ENCODE measurements at places on chromosomes 3 and 15.

- DNase-seq, result no peak
These were observed 20.8 kb downstream of the NFKBIZ start for GRCh38 chr3:101870138-101870537.

- no peak for DNase-seq
These were observed 185.7 kb downstream of the LPP start for GRCh38 chr3:188339410-188340295.

DNA sequence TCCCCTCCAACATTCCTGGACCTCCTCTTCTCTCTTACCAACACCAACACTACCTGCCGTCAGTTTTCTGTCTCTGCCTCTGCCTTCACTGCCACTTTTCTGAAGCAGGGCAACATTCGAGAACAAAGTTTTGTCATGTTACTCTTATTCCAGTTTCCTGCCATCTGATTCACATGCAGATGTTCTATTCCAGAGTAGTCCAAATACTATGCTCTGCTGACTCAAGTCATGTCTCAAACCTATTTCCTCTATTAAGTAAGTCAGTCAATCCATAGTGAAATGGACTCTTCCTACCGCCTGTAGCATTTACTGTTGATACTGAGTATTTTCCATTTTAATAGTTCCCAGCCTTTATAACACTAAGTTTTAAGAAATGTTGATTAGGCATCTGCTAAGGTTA is 43.4 kb downstream of the ESYT3 start:
- no peak for DNase-seq

GRCh38 chr15:53437985-53438841 is 321.2 kb downstream of the WDR72 start:
- no peak for DNase-seq

DNA sequence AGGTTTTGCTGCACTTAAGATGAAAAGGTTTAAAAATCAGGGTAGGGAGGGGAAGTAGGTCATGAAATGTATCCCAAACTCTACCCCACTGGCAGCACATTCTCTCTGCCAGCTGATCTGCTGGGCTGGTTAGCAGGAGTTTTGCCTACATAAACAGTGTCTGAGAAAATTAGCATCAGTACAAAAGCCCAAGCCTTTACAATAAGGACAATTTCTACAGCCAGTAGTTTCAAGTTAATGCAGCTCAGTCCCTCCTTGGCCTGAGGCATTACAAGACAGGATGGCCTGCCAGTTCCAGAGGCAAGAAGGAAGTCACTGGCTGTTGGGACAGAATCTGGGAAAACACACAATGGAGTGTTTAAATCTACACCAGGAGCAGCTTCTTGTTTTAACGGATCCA is 32.8 kb downstream of the NCEH1 start:
- no peak for DNase-seq

- DNase-seq, result no peak
These were observed 33.0 kb downstream of the SHC4 start for GRCh38 chr15:48930735-48931134.

DNA sequence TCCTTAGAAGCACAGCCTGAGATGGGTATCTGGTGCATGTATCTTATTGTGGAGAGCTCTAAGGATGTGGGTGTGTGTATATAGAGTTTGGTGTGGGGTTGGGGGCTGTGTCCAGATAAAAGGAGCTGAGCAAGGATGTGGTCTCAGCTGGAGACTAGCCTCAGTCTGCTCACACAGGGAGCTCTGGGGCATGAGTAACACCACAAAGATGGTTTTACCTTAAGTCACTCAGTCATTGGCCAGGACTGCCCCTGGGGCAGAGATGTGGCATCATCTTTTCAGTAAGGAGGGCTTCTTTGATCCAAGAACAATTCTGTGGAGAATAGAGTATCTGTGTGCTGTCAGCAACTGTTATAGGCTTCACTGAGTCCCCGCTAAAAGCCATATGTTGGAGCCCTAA is 163.4 kb upstream of the NUDT16 start:
- no peak for DNase-seq

GRCh38 chr3:68504201-68504600 is 428.1 kb downstream of the TAFA4 start:
- DNase-seq, result no peak

DNA sequence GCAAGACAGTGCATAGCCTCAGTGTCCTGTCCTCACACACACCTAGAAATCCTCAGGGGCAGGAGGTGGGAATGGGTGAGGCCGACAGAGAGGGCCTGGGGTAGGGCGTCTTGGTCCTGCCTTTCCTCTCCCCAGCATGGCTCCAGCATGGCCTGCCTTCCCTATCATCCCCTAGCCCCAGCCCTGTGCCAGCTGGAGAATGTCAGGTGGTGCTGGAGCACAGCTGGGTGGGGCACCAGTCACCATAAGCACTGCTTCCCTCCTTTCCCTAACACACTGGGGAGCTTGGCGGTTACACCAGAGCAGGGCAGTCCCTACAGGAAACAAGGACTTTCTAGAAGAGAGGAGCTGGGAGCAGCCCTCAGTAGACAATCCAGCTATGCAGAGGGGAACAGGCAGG is 236.8 kb downstream of the KLF13 start:
- no peak for DNase-seq

DNA sequence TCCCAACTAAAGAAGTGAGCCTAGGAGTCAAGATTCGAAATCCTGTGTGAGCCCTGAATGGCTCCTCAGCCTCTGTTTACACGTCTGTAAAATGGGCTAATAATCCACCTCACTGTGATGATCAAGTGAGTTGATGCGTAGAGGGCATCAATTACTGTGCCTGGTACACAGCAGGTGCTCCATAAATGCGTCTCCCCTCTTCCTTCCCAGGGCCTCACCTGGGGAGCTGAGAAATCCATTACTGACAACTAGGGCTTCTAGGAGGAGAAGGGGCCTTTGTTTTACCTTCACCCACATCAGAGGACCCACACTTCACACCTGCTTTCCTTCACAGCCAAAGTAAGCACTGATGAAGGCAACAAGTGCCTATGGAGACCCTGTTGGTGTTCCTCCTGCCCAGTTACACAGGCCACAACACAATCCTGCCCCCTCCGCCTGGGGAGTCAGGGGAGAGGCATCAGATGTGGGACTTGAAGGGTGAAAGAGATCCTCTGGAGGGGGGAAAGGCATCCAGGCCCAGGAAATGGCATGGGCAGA is 1.4 kb downstream of the CIB2 start:
- DNase-seq, result no peak

DNA sequence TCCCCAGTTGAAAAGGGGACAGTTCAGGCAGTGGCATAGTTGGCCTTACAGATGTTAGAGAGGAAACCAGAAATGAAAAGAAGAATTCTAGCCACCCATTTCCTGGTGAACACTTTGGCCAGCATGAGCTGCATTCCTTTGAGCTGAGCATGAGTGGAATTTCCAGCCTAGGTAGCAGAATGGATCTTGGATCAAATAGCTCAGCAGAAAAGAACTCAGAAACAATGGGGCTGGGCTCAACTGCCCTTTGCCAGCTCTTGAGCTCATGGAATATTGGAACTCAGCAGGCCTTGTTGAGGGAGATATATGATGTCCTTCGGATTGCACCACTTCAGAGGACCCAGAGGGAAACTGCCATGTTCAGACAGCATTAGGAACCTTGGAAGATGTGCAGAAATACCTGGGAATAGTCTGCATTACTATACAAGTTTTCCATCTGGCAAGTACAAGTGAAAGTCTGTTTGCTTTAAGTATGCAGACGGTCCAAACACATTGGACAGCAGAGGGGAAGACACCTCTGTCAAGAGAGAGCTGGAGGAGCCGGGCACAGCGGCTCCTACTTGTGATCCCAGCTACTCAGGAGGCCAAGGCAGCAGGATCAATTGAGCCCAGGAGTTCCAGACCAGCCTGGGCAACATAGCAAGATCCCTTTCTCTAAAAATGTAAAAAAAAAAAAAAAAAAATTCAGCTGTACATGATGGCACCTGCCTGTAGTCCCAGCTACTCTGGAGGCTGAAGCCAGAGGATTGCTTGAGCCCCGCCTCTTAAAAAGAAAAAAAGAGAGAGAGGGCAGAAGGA is 3.1 kb upstream of the CDV3 start:
- DNase-seq, result no peak

DNA sequence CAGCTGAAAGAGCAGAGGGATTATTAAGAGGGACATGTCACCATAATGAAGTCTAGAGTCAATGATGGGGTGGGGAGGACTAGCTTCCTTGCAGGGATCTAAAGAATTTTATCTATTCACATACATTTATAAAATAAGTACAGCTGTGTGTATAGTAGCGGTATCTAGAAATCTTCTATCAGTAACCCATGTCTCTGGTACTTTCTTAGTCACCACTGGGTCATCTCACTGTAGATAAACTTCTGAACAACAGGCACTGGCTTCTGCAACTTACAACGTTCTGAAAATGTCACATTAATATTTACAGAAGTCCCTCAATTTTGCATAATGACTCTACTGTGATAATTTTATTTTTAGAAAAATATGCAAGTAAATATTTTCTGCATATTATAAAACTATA is 401.7 kb downstream of the TBC1D5 start:
- DNase-seq, result no peak

GRCh38 chr15:52013151-52013791 is 5.7 kb upstream of the MAPK6 start:
- DNase-seq, result no peak

DNA sequence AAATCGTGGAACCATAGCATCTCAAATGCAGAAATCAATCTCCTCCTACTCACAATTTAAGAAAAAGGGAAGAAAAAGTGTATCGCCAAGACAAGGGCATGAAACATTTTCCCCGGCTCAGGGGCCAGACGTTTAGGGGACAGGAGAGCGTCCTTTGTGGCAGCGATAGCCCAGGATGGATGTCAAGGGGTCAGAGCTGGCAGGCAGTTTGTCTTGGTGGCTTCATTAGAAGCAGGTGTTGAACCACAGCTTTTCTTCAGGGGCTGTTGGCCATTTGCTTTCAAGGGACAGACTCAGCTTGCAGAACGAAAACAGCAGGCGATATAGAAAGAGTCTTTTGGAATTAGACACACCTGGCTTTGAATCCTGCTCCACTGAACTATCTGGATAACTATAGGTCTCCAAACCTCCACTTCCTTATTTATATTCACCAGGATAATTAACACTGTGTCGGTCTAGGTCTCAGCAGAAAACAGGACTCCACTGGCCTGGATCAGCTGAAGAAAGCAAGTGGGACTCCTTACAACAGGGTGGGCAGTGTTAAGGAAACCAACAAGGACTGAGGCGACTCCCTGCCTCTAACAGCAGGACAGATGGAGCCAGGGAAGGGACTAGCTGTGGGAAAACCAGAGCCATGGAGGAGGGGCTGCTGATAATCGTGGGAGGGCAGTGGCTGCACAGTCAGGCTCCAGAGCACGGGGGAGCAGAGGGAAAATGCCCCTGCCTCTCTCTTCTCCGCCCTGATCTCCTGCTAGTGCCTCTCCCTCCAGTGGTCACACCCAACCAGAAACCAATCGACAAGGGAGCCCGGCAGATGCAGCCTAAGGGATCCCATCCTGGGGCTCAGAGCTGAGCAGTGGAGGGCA is 123.6 kb downstream of the LIPC start:
- no peak for DNase-seq

DNA sequence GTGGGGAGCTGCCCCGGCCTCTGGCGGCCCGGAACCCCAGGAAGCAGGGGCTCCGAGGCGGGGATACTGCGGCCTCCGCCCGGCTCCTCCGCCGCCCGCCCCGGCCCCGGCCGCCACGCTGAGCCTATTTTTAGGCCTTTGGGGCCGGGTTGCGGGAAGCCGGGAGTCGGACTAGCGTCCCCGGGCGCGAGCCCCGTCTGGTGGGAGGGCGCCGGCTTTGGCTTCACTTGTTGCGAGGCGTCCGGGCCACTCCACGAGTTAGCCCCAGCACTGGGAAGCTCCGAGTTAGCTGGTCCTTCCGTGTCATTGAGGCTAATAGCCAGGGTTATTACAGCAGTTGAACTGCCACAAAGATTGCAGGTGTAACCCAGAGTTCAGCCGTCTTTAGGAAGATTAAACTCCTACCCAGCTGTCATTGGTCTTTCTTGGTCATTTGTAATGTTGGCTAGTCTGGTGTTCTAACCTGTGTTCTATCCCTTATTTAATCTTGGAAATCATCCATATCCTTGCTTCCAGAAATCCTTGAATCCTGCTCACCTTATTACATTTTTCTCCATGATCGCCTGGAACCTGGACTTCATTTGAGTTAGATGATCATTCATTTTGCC is 791 bp downstream of the GYG1 start:
- no peak for DNase-seq

GRCh38 chr15:60821462-60822061 is 342.6 kb upstream of the ICE2 start:
- DNase-seq, result no peak
